NCI-H2107 (cell line): ENCODE measurements at places on chromosomes 6 and 20.
A peak's percentile ranks its signal among the peaks of the same experiment; 100 is the strongest.

DNA sequence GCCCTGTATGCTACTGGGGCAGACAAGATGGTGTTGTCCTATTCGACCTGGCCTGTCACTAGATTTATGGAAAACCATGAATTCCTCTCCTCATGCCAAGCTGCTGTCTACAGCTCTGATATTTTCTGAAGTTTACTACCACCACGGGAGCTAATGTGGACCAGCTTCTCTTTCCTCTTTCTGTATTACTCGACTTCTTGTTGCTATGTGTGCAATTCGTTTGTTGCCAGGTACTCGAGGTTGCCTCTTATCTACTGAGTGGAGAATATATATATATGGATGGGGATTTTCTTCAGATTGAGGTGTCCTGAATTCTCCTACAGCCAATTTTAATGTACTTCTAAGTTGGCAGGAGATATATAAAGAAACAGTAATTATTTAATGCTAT is 34.7 kb downstream of the MAN1A1 start:
- no peak for DNase-seq

GRCh38 chr6:120122401-120122800 is 772.8 kb upstream of the MAN1A1 start:
- no peak for DNase-seq

- peak; percentile 32 for DNase-seq
Measured at GRCh38 chr6:136526196-136526930, 23.9 kb downstream of the MAP7 start.

DNA sequence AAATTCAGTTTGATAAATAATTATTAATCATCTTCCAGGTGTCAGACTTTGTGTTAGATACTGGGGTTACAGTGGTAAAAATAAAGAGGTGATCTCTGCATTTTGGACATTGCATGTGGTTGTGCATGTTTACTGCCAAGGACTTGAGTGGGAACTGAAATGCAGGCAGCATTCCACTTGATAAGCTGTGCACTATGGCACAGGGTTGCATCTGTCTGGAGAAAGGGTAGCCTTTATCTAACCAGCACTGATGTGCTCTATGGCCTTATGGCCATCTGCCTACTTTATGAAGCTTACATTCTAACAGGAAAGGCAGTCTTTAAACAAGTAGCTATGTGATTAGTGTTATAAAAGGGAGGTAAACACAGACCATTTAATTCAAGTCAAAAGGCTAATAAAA is 53.0 kb upstream of the MLIP start:
- no peak for DNase-seq

DNA sequence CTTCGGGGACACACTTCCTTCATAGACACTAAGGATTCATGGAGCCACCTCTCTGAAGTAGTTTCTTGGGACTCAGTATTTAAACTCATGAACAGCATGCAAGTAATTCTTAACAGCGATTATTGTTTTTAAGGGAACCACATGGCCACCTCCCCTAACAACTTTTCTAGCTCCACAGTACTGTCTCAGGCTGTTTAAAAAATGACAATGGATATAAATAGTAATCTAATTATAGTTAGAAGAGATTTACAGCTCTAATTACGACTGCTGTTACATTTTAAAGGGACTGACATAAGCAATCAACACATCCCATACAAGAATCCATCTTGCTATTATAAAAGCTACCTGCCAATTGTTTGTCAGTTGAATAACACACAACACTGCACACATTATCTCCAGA is 72.1 kb upstream of the HDGFL1 start:
- DNase-seq: no peak

- no peak for DNase-seq
Measured at GRCh38 chr20:17971300-17972013, 2.6 kb downstream of the MGME1 start.

DNA sequence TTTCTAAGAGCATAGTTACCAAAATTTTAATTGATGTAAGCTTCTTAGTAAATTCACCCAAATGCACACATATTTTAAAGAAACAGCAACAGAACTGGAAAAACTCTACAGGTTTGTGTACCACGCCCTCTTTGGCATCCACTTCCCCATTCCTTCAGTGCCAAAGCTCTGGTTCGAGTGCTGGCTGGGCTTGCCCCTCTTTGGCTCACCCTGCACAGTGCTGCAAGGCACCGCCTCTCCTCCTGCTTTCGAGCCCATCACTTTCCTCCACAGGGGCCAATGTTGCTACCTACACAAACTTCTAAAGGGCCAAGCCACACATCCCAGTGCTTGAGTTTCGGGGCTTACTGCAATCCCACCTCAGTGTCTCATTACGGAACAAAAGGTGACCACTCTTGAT is 9.6 kb downstream of the LRP11 start:
- no peak for DNase-seq

DNA sequence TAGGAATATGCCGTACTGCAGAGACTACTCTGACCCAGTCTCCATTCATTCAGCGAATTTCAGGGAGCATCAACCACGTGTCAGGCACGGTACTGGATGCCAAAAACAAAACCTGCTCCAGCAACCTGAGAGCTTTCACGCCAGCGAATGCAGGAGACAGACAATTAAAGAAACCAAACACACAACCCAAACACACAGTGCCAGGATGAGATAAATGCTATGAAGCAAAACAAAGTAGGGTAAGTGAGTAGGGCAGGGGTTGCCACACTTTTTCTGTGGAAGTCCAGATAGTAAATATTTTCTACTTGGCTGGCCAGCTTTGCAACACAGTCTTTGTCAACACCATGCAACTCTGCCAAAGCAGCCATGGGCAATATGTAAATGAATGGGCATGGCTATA is 10.0 kb downstream of the MOCS1 start:
- no peak for DNase-seq

- no peak for DNase-seq
Measured at GRCh38 chr20:19161336-19161735, 51.1 kb upstream of the SLC24A3 start.

DNA sequence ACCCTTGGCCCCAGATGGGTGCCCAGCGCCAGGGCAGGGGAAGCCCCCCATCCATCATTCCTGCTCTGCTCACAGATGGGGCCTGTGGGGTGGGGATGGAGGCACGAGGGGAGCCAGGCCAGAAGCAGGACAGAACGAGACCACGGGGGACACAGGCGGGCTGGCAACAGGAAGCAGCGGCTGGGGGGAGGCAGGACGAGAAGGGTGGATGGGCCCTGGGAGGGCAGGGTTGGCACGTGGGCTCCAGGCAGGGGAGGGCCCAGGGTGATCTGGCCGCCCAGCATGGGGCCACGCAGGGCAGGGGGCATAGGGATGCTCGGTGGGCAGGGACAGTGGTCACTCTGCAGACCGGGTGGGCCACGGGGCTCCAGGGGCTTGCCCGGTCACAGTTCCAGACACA is 41.6 kb downstream of the KCNQ2 start:
- no peak for DNase-seq

GRCh38 chr20:1324598-1325172 is 4.3 kb downstream of the SDCBP2 start:
- peak; percentile 13 for DNase-seq

DNA sequence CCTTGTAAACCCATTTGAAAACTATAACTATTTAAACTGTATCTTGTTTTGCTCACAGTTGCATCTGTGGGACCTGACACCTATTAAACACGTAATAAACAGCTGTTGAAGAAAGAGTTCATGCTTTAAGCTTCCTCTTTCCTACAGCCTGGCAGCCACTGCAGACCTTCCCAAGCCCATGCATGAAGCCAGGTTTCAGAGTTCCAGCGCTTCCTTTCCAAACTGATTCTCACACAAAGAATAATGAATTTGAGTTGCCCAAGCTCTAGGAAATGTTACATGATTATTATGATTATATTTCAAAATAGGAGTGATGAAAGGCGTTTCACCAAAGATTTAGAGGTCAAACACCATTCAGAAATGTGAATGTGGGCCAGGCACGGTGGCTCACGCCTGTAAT is 3.7 kb downstream of the AGPAT4 start:
- no peak for DNase-seq

DNA sequence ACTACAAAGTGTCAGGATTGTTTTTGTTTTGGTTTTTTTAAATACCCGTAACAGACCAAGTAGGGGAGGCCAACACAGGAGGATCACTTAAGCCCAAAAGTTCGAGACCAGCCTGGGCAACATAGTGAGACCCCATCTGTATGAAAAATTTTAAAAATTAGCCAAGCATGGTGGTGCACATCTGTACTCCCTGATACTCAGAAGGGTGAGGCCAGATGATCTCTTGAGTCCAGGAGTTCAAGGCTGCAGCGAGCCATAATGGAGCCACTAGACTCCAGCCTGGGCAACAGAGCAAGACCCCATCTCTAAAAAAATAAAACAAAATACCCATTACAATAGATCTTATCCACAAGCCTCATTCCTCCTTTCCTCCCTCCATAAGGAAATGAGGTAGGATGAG is 28.7 kb upstream of the TM9SF4 start:
- DNase-seq: no peak

- DNase-seq: no peak
Measured at GRCh38 chr20:41361757-41362747, 4.6 kb downstream of the EMILIN3 start.

GRCh38 chr6:105321207-105321606 is 81.7 kb downstream of the PREP start:
- no peak for DNase-seq

GRCh38 chr20:5900908-5901307 is 49.4 kb downstream of the TRMT6 start:
- no peak for DNase-seq

DNA sequence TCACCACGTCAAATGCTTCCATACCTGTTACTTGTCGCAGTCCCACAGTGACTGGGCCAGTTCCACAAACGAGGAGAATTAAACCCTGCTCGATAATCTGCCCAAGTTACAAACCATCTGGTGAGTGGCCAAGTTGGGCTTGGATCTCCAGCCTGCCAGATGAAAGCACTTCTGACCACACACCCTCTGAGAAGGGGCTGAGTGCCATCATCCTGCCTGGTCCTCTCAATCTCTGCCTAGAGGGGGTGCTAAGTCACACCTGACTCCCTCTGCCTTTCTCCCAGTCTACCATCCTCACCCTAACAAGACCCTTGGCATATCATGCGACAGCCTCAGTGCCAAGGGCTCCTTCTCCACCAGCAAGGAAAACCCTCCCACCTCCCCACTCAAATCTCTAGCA is 15.8 kb downstream of the RRP36 start:
- no peak for DNase-seq

DNA sequence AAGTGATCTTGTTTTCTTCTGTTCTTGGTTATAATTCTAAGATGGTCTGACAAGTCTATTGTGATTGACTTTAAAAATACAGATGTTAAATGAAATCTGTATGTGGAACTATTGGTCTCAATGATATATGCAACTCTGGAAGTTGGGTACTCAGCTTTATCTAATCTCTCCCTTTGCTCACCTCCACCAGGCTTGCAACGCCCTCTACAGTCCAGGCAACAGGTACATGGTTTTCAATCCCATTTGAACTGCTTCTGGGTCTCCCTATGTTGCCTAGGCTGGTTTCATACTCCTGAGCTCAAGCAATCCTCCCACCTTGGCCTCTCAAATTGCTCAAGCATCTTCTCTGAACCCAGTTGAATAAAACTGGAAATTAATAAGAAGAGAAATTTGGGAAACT is 25.6 kb upstream of the HLA-DQB1 start:
- no peak for DNase-seq

DNA sequence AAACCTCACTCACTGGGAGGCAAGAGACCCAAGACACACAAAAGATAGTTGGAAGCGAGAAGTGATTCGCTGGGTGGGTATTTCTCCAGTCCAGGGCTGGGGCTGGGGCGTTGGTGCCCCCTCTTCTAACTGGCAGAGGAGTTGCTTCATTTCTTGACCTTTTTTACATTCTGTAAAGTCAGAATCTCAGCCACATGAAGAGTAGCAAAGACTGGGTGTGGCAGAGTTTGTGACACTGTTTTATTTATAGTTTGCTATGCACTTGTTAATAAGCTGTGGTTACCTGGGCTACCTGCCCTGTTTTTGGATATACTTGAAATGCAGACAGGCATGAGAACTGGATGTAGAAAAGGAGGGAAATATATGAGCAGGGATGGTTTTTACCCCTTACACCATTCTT is 42.3 kb downstream of the IL20RA start:
- no peak for DNase-seq

DNA sequence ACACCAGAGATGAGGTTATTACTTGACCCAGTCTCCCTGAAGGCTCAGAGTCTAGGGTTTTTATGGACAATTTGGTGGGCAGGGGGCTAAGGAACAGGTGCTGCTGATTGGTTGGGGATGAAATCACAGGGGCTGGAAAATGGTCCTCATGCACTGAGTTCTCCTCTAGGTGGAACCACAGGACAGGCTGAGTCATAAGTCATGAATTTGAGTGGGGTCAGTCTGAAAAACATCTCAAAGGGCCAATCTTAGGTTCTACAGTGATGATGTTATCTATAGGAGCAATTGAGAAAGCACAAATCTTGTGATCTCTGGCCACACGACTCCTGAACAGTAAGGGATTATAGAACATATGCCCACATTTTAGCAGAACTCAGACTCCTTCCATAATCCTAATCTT is 5.9 kb upstream of the MRS2 start:
- no peak for DNase-seq

- no peak for DNase-seq
Measured at GRCh38 chr6:10404799-10405512, 9.9 kb downstream of the TFAP2A start.

DNA sequence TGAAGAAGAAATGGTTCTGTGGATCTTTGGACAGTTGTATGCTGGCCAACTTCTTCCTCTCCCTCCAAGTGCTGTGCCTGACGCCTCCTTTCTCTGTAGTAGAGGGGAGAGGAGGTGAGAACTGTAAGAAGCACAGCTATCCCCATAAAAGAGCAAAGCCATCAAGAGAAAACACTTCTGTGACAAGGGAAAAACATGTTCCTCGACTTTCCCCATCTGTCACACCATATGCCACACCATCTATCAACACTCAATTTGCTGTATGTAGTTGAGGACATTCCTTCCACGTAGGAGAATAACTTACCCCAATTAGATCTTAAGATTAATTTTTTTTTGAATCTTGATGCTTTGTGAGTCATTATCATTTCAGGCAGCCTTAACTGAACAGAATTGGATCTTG is 156.2 kb upstream of the PLCB4 start:
- no peak for DNase-seq
